Umbilical cord (tissue), 2 donors: ENCODE measurements at places on chromosomes 2 and 18.

DNA sequence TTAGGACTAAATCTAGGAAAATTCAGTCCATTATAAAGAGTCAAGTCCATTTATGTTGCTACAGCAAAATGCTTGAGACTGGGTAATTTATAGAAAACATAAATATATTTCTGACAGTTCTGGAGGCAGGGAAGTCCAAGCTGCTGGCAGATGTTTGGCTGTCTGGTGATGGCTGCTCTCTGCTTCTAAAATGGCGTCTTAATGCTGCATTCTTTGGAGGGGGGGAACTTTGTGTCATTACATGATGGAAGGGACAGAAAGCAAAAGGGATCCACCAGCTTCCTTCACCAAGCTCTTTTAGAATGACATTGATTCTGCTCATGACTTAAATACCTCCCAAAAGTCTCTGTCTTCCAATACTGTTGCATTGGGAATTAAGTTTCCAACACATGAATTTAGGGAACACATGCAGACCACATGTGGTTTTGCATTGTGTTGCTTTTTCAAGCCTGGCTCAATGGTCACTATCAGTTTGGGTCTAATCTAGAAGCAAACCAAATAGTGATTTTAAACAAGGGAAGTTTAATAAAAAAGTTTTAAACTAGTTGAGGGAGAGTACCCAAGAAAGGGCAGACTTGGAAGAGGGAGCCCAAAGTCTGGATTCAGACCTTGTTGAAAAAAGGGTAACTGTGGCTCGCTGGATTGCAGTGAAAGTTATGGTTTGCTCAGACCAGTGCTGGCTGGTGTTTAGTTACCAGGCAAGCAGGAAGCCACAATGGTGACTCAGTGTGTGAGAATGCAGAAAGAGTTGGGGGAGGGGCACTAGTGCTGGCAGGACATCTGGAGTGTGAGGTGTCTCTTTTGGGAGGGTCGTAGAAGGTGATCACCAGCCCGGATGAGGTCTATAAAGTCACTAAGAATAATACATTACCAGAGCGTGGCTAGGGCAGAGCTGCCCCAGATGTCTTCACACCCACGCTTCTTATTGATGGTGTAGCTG is 30.8 kb downstream of the C18orf54 start:
- DNase-seq: peak; percentile 16

DNA sequence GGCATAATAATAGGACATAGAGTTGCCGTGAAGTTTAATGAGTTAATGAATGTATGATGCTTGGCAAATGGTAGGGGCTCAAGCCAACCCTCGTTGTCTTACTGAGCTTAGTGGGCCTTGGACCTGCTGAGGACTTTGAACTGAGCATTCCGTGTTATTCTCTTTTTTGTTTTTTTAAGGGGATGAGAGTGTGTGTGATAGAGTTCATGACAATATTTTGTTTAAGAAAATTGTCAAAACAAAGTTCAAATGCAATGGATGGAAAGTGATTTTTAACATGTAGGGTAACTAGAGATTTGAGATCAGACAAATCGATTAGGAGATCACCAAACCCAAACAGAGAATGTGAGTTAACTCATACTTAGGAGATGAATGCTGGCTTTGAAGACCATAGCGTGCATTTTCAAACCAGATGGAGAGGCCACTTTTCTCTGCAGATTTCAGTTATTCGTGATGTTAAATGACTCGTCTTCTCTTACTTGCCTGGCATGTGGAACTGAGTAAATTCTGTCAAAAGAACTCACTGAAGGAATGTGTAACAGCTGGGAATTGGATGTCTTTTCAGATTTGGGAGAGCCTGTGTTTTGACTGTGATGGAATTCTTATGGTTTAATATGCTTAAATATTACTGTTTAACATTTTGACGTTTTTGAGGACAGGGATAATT is 88.7 kb downstream of the NEDD4L start:
- no peak for DNase-seq

DNA sequence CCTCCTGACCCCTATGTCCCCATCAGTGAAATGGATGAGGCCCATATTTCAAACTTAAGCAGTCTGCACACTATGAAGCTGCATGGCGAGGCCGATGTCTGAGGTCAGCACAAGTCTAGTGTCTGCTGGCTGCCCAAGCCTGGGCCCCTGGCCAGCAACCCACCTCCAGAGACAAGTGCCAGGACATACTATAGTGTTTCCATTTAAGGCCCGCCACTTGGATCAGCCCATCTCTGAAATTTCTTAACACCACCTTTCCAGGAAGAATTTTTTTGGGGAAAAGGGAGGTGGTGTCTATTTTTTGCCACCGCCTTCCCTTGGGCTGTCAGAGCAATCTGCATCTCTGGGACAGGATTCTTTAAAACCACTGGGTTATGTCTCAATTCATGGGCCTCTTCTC is 1.8 kb downstream of the ACVR1 start:
- DNase-seq: no peak

DNA sequence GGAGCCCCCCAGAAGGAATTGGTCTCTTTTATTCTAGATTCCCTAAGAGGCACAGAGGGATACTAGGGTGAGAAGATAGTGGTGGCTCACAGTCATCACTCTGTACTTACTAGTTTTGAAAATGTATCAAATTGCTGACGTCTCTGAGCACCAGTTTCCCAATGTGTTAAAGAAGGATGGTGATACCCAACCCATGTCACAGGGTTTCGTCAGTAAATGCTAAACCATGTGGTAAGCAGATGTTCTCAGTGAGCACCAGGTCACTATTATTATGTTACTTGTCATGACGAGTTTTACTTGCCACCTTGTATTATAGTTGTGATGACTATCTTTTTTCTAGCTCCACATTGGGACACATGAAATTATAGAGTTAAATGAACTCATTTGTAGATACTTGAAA is 54.7 kb downstream of the NEDD4L start:
- no peak for DNase-seq

DNA sequence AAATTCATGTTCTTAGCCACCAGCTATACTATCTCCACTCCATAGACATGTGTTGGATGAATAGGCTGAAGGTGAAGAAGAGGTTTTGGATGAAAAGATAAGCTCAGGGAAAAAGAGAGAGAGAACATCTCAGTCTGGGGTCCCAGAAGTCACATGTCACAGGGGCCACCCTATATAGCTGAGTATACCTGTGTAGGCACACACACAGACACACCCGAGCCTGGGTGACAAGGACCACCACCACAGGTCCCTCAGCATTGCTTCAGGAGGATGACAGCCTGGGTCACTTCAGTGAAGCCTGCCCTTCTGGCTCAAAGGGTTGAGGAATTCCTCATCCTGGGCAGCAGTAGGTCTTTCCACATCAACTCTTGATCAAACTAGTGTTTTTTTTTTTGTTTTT is 56.2 kb downstream of the POLR1A start:
- no peak for DNase-seq

GRCh38 chr18:66873899-66874298 is 270.0 kb upstream of the CDH19 start:
- DNase-seq: no peak
